Activated T-helper 2 cell treated with anti-CD3 and anti-CD28 coated beads, Interferon-gamma antibody, Interleukin-2, Interleukin-4, amounts not matched to agents 10 μg/mL and 5 μg/mL and 100 μg/mL, durations not matched to agents 14 hours and 24 hours and 36 hours (primary cell): ENCODE measurements at places on chromosomes 16 and 17.

DNA sequence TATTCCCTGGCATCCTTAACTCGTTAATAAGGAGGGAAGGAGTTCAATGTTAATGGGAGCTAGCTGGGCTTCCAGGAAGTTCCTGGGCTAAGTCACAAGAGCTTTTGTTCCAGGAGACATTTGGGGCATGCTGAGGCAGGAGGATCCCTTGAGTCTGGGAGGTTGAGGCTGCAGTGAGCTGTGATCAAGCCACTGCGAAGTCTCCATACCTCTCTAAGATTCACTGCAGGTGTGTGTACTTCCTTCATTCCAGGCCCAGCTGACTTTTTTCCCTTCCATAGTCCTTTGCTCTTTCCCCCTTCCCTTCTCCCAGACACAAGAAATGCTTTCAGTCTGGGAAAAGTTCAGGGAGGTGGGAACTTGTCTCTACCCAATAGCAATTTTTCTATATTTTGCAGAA, 489.8 kb downstream of the NPIPA7 start:
- no peak for DNase-seq

DNA sequence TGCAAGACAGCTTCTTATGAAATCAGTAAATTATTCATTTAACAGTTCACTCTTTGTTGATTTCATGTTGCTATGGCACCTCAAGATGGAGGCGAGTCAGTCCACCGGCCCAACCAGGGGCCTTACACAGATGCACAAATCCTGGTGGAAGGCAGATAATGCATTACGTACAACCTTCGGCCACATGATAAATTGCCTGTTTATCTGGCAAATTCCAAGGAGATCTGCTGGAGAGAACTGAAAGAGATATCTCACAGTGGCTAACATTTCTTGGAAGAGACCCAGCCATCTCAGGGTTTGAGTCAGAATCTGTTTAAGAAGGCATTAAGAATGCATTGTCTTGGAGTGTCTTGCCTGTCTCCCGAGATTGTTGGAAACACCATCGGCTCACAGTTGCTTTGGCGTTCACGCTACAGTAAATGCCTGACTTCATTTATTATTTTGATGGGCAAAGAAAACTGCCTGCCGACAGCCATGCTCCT, 225.6 kb downstream of the MSI2 start:
- DNase-seq: no peak

DNA sequence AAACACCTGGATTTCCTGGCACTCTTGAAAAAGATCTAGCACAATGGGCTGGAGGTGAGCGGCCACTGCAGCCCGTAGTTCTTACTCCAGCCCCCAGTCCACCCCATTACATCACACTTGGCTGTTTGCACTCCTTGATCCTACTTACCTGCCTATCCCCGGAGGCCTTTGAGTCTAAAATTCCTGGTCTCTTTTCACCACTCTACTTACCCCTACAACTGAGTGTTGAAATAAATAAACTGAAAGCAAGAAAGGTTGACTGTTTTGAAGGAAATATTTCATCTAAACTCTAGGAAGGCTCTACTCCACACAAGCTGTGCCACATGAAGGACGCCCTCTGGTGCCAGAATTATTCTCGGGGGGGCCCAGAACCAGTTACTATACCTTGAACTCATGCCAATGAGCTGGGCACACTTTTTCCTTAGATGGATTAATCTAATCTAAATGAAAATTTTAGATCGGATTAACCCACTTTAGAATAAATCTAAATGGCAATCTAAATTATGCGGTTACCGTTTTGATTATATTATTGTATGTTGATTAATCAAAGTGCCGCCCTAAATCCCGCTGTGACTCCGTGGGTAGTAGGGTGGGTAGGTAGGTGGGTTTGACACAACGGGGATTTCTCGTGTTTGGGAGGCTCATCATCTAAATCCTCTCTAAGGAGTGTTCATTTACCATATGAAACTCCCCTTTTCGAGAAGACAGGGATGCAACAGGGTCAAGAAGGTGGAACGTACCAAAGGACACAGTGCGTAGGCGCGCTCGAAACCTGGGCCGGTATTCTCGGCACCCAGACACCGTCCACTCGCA, 651 bp upstream of the EIF1 start:
- peak; percentile 44 for DNase-seq

DNA sequence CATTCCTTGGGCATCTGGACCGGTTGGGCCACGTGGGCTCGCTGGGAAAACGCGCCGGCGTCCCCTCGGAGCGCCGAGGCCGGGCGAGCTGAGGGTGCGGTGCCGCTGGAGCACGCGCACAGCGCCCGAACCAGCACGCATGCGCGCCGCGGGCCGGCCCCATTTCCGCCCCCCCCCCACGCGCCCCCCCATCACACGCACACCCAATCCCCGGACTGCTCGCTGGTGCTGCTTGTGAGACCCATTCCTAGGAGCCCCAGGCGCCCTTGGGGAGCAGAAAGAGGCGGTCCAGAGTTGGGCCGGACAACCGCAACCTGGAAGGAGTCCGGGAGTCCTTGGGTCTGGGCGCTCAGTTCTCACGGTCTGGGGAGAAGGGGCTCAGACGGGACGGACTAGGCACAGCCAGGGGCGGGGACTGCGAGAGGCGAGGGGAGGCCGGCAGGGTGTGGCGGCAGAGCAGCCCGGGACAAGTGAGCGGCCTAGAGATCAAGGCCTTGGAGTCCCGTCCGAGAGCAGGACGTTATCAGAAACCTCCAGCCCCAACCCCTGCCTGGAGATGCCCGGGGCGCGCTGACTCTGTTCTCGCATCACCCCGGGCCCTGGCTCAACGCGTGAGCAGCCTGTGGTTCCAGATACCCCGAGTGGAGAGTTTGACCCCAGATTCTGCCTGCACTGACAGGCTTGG, 6.0 kb upstream of the CBX8 start:
- no peak for DNase-seq

DNA sequence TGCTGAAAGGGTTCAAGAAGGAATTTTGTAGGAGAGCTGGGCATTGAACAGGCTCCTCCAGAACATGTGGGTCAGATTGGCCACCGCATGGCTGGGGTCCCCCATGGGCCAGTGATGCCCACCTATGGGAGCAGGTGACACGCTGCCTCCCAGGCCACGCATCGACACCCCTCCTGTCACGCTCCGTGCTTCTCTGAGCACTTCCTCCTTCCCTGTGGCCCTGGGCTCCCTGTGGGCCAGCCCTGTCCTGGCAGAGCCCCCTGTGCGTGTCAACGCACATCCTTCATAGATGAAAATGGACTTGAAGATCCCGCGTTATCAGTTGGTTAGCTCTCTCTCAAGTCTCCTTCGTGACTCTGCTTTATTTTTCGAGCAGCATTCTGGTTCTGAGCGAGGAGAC, 160.3 kb downstream of the RPTOR start:
- DNase-seq: no peak

DNA sequence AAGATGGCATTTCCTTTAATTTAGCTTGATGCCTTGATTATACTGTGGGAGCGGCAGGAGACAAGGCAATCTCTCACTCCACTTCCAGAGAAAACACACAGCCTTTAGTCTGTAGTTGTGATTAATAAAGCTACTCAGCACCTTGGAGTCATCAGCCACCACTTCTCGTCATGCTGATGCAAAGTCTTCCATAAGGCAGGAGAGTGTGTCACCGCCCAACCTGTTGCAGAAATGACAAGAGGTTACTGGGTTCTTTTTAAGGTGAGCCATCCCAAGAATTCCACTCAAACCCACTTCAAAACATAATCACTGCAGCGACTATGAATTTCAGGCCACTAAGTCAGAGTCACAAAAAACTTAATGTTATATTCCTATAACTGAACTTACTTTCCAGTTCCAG, 223.9 kb upstream of the TOX3 start:
- no peak for DNase-seq

GRCh38 chr16:1245452-1246020, 5.0 kb downstream of the TPSAB1 start:
- no peak for DNase-seq
